ENCODE measurements at places on chromosomes 6 and 20.

DNA sequence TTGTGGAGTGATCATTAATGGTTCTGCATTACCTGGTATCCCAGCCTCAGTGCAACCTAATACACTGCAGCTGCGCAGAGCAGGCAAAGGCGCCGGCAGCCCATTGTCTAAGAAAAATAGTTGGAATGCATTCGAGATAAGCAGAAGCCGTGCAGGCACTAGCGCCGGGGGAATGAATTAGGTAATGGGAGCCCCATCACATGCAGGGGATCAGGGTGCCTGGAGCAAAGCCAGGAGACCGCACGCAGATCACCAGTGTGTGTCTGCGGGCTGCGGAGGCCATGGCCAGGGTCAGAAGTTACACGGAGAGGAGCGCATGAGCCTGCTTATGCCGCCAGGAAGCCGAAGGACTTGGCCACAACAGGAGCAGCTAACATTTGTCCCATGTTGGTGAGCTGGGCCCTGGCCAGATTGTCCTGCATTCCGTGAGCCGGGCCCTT lies 156.8 kb downstream of the DLL1 start:
- no peak for DNase-seq

- DNase-seq, result no peak
These were observed 61.7 kb downstream of the UTRN start for GRCh38 chr6:144346719-144347447.

DNA sequence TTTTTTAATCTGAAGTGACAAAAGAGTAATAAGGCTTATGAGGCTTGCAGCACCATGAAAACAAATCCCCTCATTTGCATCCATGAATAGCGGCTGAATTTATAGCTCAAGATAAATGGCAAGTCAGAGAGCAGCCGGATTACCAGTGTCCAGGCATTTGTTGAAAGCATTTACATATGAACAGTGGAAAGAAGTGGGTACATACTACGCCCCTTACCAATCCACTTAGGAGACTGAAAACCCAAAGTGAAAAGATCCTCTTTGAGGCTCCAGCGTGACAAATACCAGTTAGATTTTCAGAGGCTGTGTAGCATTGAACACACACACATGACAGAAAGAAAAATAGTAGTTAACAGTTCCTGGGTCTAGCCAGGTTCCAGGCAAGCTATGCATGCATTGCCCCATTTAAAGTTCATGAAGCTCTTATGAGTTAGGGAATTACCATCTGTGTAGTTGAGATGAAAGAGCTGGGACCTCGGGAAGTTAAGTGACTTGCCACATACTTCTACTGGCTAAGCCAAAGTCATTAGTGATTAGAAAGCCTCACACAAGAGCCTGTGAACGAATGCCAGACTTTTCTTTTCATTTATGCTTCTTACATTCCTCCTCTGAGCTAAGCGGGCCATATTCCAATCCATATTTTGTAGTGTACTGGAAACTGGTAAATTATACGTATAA lies 28.3 kb upstream of the NHSL1 start:
- no peak for DNase-seq

GRCh38 chr6:161104966-161105365 lies 113.4 kb downstream of the MAP3K4 start:
- DNase-seq, result no peak

- DNase-seq, result no peak
These were observed 6.6 kb downstream of the GMPR start for GRCh38 chr6:16244869-16245451.

DNA sequence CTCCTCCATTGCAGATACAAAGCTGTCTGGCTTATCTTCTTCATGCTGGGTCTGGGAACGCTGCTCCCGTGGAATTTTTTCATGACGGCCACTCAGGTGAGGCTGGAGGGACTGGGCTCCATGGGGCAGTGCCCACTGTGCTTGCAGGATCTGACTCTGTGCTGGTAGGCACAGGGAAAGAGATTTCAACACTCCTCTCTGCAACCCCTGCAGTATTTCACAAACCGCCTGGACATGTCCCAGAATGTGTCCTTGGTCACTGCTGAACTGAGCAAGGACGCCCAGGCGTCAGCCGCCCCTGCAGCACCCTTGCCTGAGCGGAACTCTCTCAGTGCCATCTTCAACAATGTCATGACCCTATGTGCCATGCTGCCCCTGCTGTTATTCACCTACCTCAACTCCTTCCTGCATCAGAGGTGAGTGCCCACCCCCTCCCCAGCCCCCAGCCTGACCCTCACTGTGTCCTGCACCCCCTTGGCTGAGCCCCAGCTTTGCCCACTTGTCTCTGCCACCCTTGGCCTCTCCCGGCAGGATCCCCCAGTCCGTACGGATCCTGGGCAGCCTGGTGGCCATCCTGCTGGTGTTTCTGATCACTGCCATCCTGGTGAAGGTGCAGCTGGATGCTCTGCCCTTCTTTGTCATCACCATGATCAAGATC lies 6.1 kb downstream of the SLC29A1 start:
- DNase-seq, result no peak
